Spinal cord (tissue), 10 donors: ENCODE measurements at places on chromosomes 6 and 20. TPM values are rescaled to one million over a fixed set of nuclear protein-coding genes. Genes with fewer than 3 reads are reported as not detected.

DNA sequence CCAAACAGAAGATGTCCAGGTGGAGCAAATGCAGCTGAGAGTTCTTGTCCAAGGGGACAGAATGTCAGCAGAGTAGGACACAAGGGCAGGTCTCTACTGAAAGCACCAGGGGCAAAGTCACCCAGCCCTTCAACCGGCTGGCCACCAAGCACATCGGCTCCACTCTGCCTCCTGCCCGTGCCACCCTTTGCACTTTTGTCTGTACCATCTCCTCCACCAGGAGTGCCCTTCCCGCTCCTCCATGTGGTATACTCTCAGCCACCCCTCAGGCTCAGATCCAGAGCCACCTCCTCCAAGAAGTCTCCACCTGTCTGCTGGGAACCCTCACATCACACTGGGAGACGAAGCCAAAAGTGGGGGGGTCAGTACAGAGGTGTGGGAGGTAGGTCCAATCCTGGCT, 4.1 kb upstream of the HSPA12B start:
- DNase-seq, result no peak
- no peak overlapping the region for H3K27ac ChIP-seq

DNA sequence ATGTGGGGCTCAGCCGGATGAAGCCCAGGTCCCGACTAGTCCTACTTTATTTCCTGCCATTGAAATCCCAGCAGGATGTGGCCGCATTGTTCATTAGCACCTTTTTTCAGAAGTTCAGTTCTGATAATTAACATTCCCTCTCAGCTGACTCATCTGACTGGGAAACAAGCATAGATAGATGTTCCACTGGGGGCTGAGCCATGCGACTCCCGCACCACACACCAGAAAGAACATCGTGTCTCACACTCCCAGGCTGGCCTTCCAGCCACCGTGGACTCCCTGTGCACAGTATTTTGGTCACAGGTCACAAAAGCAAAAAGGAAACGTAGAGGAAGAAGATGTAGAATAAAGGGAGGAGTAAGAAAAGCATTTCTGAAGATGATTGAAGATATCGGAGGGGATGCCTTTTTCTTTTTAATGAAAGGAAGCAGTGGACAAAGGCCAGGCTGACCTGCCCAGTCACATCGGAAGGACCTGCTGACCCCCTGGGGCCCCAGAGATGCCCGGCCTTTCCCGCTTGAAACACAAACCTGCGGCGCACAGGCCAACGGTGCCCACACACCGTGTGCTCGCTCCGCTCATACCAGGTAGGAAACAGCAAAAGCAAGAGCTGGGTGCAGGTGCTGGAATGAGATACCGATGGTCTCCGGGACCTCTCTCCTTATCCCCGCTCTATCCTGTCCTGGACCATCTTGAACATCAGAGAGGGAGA, 11.8 kb downstream of the RPS6KA2 start:
- peaks cover 27% of the 10 kb centered on the region for H3K4me1 ChIP-seq
- H3K27me3 ChIP-seq, result no peaks in the 10 kb centered on the region
- peaks cover 11% of the 10 kb centered on the region for H3K36me3 ChIP-seq
- H3K27ac ChIP-seq, result no peak overlapping the region

DNA sequence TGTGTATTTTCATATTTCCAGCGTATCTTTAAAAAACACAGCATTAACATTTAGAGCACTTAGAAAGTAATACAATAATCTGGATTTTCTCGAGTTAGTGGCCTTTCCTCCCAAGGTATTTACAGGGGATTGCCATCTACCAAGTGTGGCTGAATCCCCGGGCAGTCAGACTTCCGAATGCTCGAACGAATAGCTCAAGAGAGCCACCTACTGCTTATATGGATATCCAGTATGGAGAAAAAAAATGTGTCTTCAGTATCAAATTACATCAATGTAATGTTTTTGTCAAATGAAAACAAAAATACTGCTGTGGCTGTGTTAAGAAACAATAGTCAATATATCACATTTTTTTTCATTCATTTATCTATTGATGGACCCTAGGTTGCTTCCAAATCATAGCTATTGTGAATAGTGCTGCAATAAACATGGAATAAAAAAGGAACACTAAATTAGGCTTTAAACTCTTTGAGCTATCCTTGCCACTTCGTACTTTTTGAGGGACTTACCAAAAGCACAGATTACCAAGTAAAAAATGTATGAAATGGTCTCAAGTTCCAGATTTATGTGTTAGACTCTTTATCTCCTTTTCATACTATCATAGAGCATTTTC, 654.5 kb upstream of the PTCHD4 start:
- no peaks in the 10 kb centered on the region for H3K36me3 ChIP-seq
- H3K4me1 ChIP-seq, result no peaks in the 10 kb centered on the region
- no peak overlapping the region for H3K27ac ChIP-seq
- H3K4me3 ChIP-seq, result no peak overlapping the region
- H3K27me3 ChIP-seq, result no peaks in the 10 kb centered on the region

The PSORS1C1 gene
- not detected for total RNA-seq

The ASIP gene
- total RNA-seq, result 0.99 TPM

DNA sequence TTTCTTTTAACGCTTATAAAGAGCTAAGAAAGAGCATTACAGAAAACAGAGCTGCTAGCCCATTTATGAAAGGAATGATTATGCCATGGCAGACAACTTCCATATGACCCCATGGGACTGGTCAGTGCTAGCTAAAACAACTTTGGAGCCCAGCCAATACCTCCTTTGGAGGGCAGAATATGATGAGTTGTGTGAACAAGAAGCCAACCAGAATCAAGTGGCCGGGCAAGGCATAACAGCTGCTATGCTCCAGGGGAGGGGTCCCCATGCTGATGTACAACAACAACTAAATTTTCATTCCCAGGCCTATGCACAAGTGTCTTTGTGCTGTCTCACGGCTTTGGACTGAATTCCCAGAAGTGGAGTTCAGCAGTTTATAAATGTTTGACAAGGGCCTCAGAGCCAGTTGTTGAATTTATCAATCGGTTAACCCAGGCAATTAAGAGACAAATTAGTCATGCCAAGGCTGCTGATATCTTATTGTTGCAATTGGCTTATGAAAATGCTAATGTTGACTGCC, 65.0 kb upstream of the ASCC3 start:
- H3K27ac ChIP-seq, result no peak overlapping the region
- no peaks in the 10 kb centered on the region for H3K4me1 ChIP-seq
- H3K4me3 ChIP-seq, result no peak overlapping the region
- peak; percentile 5 for DNase-seq
- H3K36me3 ChIP-seq, result no peaks in the 10 kb centered on the region

The SDHAF4 gene
- total RNA-seq, result 19.0 TPM

The GSTA1 gene
- total RNA-seq, result 0.72 TPM

GRCh38 chr6:143884216-143884900, 20.1 kb downstream of the ZC2HC1B start:
- H3K27ac ChIP-seq, result no peak overlapping the region
- no peak for DNase-seq

The CST1 gene
- 2.1 TPM for total RNA-seq

DNA sequence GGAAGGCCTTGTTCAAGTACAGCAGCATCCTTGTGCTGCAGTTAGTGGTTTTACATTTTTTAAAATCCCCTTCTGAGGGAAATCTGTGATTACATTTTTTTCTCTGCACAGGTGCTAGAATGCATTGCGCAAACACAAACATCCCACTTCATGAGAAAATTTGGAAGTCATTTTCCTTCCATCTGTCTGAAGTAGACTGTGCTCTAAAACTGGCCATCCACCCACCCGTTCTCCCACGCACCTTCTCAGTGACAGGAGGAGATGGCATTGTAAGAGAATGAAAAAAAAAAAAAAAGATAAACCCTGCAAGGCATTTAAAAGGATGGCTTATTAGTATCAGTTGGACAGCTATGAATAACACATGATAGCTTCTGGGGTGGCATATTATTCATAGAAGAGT, 65.0 kb downstream of the SOBP start:
- H3K4me1 ChIP-seq, result peaks cover 5% of the 10 kb centered on the region
- peaks cover under 1% of the 10 kb centered on the region for H3K36me3 ChIP-seq
- DNase-seq, result no peak
- H3K27me3 ChIP-seq, result no peaks in the 10 kb centered on the region

- no peaks in the 10 kb centered on the region for H3K4me1 ChIP-seq
- H3K36me3 ChIP-seq, result no peaks in the 10 kb centered on the region
- H3K27me3 ChIP-seq, result no peaks in the 10 kb centered on the region
- no peak for DNase-seq
Measured at GRCh38 chr6:25147223-25147622, 132.0 kb upstream of the CARMIL1 start.

DNA sequence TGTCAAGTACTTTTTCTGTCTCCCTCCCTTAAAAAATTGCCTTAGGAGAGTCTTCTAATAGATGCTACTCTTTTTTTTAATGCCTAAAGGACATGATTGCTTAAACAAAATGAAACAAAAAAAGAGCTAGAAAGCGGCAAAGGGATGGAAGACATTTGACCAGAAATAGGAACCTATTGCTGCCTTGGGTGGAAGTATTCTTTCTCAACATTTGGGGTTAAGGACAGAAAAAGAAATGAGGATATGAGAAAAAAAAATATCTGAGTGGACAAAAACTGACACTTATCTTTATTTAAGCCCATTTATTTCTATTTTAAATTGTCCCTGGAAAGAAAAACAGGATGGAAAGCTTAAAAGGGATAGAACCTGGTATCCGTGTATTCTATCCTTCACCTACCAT, 664.9 kb upstream of the CITED2 start:
- no peaks in the 10 kb centered on the region for H3K4me1 ChIP-seq
- no peak overlapping the region for H3K27ac ChIP-seq
- no peak overlapping the region for H3K4me3 ChIP-seq
- H3K36me3 ChIP-seq, result no peaks in the 10 kb centered on the region
- DNase-seq, result no peak
- H3K27me3 ChIP-seq, result no peaks in the 10 kb centered on the region

DNA sequence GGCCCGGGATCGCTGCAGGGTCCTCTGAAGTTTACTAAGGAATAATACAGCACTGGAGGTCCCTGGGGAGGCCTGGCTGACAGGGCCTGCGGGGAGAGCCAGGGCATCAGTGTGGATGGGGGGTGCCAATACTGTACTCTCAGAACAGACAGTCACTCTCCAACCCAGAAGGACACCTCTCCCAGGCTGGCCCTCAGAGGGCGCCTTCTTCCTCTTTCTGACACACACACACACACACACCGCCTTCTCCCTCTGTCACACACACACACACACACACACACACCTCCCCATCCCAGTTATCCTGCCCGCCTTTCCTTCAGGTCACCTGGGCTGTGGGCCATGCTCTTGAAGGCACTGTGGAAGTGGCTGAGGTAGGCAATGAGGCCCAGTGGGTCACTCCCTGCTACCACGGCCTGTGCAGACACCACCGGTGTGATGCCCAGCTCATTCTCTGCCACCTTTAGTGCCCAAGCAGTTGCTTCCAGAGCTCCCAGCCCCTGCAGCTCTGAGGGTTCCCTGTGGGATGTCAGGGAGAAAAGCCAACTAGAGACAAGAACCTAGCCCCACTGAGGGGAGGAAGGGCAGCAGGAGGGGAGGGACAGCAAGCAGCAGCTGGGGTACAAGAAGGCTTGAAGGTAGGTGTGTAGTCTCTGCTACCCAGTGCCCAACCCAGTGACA, 7.5 kb downstream of the SMPD2 start:
- no peak for DNase-seq
- peaks cover 3% of the 10 kb centered on the region for H3K4me1 ChIP-seq
- H3K27ac ChIP-seq, result no peak overlapping the region
- H3K36me3 ChIP-seq, result peaks cover 88% of the 10 kb centered on the region

- no peak for DNase-seq
- no peaks in the 10 kb centered on the region for H3K36me3 ChIP-seq
- H3K4me3 ChIP-seq, result no peak overlapping the region
Measured at GRCh38 chr20:23225407-23226060, 125.1 kb upstream of the NXT1 start.

The TULP1 gene
- 1.3 TPM for total RNA-seq
